ENCODE measurements at places on chromosomes 4 and X.

DNA sequence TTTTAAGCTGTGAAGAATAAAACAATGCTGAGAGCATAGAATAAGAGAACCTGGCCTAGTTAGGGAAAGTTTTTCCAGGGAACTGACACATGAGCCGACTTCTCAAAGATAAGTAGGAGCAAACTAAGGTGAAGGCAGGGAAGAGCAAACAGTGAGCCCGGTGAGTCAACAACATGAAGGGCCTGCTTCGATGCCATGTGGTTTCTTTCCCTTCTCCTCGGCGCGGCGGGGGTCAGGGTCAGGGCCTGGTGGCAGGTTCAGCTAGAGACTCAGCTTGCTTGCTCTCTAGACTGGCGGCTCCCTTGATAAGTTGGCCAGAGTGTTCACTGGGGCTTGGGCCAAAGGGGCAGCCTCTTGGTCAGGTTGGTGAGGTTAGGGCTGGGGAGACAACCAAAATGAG, 81.1 kb downstream of the DLG3 start:
- no peak for DNase-seq

- DNase-seq = no peak
Observed at GRCh38 chr4:59698041-59698440, 1502.1 kb upstream of the ADGRL3 start.

DNA sequence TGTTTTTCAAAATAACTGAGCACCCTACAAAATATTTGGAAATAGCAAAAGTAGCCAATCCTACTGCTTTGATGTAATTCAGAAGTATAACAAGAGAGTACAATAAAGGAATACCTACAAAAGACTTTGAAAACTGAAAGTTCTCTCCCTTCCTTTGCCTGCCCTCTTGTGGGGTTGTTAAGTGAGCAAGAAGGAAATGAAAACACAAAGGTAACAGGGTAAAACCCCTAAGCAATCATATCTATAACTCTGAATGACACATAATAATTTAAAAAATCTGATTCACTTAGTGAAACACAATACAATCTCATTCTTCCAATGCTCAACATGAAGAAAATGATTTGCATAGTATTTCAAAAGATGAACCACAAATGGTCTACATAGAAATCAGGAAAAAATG, 98.2 kb downstream of the FRYL start:
- DNase-seq = no peak

GRCh38 chr4:162683659-162684370, 482.9 kb downstream of the NAF1 start:
- no peak for DNase-seq

DNA sequence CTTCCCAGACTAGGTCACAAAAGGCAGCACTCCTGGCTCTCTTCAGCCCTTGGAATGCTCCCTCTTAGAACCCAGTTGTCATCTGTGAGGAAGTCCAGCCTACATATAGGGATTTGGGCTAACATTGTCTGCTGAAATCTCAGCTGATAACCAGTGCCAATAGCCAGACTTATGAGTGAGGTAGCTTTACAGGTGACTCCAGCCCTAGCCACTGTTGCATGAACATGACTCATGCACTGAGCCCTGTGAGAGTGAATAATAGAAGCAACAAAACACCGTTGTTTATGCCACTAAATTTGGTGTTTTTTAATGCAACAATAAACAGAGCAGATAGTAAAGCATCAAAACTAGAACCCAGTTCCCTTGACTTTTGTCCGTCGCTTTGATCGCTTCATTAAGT, 433.2 kb downstream of the STIM2 start:
- no peak for DNase-seq

DNA sequence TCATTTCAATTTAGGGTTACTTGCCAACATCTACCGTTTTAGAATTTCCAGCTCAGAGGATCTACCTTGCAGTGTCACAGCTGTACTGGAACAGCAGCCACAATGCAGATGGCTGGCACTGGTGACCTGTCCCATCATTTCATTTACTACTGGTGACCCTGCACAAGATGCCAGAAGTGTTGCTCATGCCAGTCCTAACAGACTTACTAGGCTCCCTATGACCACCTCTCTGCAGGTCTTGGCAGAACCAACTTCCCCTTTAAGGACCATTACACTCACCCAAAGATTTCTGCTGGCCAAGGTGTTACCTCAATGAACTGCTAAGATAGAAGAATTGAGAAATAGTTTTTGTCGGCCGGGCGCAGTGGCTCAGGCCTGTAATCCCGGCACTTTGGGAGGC, 106.9 kb downstream of the C4orf51 start:
- no peak for DNase-seq

GRCh38 chr4:66591968-66592367, 921.7 kb upstream of the EPHA5 start:
- no peak for DNase-seq

DNA sequence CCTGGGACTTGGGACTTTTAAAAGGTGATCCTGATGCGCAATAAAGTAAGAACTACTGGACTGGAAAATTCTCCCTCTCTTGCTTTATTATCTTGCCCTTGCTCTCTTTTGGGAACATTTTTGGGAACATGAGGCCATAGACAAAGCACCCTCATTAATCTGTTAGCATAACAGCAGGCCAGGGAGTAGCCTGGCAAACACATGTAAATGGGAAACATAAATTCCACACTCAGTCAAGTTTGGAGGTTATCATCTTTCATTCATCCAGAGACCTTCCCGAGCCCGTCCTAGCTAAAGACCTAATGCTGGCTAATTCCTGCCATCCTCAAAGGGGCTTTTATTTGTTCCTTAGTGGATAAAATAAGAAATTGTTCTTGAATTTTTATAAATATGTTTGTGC, 162.8 kb upstream of the ARX start:
- no peak for DNase-seq

GRCh38 chrX:54043541-54044125, 640 bp downstream of the PHF8 start:
- DNase-seq = peak; percentile 41

GRCh38 chr4:28835501-28835900, 1884.7 kb upstream of the PCDH7 start:
- no peak for DNase-seq

DNA sequence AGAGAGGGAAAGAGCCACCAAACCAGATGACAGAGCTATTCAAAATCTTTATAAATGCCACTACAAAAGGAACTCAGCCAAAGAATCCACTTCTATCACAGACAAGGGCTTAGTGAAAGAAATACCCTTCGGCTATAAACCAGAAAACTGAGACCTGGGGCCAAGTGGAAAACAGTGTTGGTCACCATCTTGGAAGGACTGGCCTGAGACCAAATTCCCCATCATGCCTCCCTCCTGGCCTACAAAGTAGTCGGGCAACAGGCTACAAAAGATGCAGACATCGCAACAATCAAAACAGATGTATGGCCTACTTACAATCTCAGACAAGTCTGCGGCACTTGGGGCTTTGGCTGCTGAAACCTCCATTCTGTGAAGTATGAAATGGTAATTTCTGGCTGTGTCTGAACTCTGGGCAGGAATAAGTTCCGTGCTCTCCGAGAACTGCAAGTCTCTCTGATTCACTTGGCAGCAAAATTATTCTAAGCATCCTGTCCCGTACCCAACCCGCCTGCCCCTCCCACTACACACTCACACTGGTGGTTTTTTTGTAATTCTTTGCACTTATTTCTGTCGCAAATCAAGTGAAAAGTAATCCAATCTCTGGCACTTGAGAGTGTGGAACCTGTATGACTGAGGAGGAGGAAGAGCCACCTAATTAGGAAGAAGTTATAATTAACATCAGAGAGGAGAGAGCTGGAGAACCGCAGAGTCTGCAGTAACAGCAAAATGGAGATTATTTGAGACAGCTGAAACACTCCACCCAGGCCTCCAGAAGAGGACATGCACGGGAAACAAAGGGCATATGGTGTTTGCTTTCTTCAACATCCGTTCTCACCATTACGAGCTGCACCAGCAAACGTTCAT, 87.8 kb downstream of the SH3KBP1 start:
- DNase-seq = peak; percentile 43

DNA sequence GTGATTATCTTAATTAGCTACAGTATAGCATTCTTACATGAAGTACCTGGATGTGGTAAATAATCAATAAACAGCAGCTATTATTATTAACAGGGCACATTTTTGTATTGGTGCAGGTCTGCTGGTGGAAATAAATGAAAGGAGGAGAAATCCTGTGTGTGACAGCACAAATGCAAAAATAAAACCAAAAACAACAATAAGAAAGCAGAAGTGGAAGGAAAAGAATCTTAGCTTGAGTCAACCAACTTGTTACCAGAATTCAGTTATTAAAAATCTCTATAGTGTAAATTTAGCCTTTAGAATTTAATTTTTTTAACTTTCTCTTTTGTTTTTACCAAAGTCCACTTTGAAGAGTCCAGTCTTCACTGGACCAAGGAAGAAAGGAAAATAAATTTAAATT, 63.1 kb upstream of the LSM6 start:
- no peak for DNase-seq

DNA sequence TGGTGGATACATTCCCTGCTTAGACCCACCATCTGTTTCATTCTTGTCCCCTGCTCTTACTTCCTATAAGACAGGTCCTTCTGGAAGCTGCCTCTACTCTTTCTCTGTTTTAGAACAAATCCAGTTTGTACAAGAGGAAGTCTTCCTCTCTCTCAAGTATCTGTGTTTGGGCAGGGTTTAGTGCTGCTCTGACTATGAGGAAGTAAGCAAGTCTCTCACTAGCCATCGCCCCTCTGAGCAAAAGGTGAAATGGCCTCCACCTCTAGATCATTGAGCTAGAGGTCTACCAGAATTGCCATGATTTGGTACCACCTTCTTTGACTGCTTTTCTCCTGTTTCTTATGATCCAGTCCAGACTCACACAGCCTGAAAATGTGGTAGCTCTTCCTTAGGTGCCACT, 8.4 kb downstream of the BTK start:
- no peak for DNase-seq

DNA sequence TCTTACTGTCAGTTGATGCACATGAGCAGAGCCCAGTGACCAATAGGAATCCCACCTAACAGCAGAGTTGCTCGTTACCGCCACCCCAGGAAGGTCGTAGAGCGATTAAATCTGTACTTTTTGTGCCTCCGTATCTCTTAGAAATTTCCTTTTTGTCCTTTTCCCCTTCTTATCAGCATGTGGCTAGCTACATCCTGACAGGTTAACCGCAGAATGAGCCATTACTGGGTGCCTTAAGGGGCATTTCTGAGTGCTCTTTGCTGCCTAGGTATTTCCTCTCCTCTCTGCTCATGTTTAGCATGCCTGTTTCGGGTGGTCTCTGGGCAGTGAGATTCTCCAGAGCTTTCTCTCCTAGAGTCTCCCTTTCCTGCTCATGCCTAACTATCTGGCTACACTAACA, 530.5 kb downstream of the FAM133A start:
- DNase-seq = no peak

- no peak for DNase-seq
Observed at GRCh38 chr4:1080432-1080831, 32.9 kb downstream of the RNF212 start.

GRCh38 chr4:152870606-152871005, 65.5 kb upstream of the FHDC1 start:
- no peak for DNase-seq

GRCh38 chr4:140243278-140243753, 89.3 kb upstream of the MAML3 start:
- DNase-seq = no peak

DNA sequence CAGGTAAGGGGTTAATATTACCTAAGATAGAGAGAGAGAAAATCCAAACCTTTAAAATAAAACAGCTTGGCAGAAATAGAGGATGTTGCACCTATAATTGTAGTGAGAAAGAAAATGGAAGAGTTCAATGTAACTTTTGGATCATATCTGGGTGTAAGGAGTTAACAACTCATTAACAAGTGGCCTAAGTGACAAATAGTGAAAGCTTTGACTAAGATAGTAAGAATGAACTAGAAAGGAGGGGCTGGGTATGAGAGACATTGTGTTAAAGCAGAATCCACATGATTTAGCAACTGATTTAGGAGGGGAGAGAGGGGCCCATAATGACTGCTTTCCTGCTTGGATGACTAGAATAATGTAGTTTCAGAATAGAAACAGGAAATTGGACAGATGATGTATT, 761.0 kb downstream of the IL1RAPL1 start:
- DNase-seq = no peak

GRCh38 chrX:45360571-45360970, 159.9 kb upstream of the DIPK2B start:
- DNase-seq = no peak

DNA sequence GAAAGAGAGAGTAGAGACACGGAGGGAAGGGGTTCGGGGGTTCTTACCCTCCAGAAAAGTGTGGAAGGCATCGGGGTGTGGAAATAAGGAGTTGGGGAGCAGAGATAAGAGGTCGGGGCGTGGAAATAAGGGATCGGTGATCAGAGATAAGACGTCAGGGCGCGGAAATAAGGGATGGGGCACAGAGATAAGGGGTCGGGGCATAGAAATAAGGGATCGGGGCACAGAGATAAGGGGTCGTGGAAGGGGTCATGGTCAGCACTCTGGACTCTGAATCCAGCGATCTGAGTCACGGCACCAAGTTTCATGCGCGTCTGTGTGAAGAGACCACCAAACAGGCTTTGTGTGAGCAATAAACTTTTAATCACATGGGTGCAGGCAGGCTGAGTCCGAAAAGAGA, 119.1 kb downstream of the PCDH10 start:
- DNase-seq = no peak

- DNase-seq = no peak
Observed at GRCh38 chr4:187679450-187679849, 316.1 kb upstream of the ZFP42 start.

DNA sequence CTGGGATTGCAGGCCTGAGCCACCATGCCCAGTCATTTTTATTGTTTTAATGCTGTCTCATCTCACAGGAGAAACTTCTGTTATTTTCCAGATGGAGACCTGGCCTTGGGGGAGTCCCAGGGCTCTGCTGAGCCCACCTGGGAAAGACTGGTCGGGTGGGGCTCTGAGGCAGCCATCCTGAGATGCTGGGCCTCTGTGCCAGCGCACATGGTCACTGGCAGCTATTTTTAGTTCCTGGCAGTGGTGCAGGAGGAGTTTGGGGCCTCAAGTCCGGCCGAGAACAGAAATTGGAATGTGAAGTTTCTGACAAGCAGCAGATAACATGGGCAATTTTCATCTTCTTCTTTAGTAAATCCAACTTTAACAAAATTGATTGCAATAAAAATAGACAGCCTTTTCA, 44.5 kb downstream of the SORCS2 start:
- no peak for DNase-seq

GRCh38 chrX:150477371-150477770, 91.0 kb upstream of the MTM1 start:
- no peak for DNase-seq

DNA sequence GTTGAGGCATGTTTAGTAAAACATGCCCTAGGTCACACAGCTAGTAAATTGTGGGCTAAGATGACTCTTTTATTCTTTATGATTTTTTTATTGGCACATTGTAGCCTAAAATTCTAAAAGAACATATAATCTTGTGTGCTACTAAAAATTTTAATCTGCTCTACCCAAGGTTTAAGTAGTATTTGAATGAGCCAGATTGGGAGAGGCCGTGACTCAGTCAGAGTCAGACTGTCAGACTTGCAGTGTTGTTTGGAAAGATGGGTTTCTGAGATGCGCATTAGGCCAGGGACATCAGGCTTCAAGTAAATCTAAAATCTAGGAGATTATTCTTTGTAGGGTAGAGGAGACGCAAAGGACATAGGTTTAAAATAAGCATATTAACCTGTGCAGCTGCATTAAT, 30.7 kb upstream of the TMPRSS11E start:
- DNase-seq = no peak

All from activated CD8-positive, alpha-beta memory T cell treated with anti-CD3 and anti-CD28 coated beads, Interleukin-2, amount 50 U/mL, for 4 hours (primary cell).